ENCODE measurements at places on chromosomes 12 and 14.

DNA sequence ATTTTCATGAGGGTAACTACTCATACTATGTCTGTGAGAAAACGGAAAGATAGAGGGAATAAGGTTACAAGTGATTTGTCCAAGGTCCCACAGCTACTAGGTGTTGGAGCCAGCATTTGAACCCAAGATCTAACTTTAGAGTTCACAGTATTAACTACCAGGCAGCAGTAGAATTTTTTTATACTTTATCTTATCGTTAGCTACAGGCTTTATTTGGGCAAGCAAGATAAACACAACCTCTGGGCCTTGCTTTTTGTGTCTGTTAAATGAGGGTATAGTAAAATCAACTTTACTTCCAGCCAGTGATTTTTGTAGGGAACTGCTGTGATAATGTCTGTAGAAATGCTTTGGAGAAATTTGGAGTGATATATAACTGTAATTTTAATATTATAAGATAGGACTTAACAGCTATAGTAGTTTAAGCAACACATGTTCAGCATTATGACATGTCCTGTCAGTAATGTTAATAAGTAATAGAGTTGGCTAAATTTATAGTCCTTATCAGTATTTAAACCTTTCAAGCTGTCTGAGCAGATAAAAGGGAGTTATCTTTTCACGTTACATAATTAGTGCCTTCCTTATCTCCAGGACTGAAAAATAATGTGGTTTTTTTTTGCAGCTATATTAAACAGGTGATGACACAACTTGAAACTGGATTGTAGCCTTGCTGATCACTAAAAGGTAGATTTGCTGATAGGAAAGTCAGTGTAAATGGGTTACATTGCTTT, 12.8 kb downstream of the LEMD3 start:
- no peak for DNase-seq

GRCh38 chr12:113482334-113482733, 10.7 kb upstream of the LHX5 start:
- DNase-seq: no peak

DNA sequence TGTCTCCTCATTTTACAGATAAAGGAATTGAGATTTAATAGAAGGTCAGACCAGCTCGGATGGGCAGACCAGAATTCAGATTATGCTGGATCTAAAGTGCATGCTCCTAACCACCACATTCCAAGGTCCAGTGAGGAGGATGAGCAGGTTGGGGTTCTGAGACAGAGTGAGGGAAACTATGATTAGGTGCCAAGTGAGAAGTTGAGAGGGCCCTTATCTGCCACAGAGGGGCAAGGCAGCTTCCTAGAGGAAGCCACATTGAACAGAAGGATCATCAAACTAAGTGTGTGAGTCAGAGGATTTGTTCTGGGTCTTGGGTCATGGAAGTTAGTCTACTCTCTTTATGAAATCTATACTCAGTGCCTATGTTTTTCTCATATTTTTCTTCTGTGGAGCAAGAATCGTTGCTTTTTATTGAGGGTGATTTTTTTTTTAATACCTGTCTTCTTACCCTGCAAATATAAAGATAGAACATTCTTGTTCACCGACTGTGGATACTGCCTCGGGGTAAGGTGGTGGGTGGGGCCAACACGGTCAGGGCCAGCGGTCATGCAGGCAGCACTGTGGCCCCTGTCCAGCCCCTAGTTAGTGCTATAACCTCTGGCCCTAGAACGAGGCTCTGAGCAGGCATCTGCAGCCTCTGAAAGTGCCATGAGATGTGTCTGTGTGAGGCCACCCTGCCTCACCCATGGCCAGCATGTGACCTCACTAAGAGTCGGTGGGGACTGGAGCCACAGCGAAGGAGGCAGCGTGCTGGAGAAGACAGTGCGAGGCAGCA, 55.6 kb upstream of the PTHLH start:
- no peak for DNase-seq

DNA sequence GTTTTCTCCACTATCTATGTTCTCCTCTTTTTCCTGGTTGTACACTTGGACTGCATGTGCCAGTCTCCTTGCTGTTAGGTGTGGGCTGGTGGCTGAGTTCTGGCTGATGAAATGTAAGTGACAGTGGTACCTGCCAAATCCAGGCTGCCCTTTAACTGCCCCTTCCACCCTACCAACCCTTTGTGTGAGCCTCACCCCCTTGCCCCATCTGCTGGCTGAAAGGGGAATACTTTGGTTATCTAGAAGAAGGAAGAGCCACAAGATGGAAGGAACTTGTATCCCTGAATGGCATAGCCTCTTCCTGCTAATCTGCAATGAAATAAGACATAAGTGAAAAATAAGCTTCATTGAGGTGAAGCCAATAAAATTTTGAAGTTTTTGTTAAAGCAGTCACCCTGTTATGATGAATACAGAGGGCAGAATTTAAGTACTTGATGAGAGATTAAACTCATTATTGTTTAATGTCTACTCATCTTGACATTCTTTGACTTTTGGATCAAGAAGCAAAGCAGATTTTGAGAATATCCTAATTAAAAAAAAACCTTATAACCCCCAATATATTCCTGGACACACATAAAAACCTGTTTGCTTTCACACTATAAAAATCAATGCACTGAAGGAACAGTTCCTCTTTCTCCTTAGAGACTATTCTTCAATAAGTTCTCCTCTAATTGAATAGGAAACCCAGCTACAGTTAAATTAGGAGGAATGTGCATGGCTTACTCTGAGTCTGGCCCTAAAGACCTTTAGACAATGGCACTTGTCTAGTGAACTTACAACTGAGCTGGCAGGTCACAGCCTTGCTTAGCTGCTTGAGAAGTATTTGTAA, 262.6 kb upstream of the BTG1 start:
- DNase-seq: peak; percentile 59

- DNase-seq: no peak
Measured at GRCh38 chr12:26226122-26226521, 30.7 kb downstream of the SSPN start.

GRCh38 chr14:89912667-89913211, 41.8 kb downstream of the EFCAB11 start:
- DNase-seq: no peak

DNA sequence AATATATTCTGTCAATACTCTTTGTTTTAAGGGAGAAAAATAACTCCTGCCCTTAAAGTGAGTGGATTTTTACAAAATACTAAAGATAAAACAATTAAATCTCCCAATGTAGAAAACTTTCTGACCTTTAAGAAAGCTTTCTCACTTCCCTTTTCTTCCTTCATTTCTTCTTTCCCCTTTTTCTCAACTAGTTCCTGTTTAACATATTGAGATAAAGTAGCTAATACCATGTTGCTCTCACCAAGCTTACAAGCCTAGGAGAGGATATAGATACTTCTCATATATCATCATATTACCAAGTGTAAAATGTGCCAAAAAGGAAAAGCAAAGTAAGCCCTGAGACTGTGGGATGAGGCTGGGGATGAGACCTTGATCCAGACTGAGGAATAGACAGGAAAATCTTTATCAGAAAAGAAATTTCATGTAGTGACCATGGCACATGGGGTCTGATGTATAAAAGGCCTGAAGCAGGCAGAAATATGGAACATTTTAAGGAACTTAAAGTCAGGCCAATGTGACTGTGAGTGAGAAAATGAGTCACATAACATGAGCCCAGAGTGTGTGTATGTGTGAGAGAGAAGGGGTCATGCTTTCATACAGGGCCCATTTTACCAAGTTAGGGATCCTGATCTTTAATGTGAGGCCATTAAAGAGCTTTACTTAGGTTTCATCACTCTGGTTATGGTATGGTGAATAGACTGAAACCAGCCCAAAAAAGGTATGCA, 1.6 kb upstream of the RPL10L start:
- no peak for DNase-seq

GRCh38 chr12:112517730-112518364, 99.1 kb downstream of the PTPN11 start:
- DNase-seq: no peak
